Naive thymus-derived CD8-positive, alpha-beta T cell (primary cell): ENCODE measurements at places on chromosomes 5 and 9.
A peak's percentile ranks its signal among the peaks of the same experiment; 100 is the strongest.

GRCh38 chr5:59189472-59190244, 606.8 kb downstream of the RAB3C start:
- DNase-seq: no peak

DNA sequence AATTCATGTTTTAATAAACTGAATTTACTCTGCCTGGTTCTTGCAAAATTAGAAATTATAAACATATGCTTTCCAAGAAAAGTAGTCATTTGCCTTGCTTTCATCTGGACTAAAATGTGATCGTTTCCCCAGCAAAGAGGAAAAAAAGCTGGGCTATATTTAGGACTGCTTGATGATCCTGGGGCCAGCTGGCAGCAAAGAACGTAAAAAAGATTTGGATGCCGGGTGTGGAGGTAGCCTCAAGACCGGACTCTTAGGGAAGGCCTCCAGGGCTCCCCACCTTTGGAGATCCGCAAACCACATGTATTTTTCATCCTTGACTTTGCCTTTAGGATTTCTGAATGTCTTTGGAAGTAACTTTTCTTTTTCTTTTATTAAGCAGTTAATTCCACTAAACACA, 156.1 kb upstream of the SEMA6A start:
- DNase-seq: no peak

- DNase-seq: no peak
Observed at GRCh38 chr5:178289438-178289837, 56.8 kb upstream of the PHYKPL start.

DNA sequence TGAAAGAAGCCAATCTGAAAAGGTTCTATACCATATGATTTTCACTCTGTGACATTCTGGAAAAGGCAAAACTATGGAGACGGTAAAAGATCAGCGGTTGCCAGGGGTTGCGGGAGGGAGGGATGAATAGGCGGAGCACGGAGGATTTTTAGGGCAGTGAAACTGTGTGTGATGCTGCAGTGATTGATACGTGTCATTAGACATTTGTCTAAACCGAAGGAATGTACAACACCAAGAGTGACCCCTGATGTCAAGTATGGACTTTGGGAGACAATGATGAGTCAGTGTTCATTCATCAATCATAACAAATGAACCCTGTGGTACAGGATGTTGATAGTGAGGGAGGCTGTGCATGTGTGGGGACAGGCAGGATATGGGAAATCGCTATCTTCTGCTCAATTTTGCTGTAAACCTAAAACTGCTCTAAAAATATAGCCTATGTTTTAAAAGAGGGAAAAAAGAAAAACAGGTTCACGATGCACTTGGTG, 34.4 kb downstream of the ERGIC1 start:
- no peak for DNase-seq

- no peak for DNase-seq
Observed at GRCh38 chr5:143023411-143024096, 253.4 kb downstream of the ARHGAP26 start.

- no peak for DNase-seq
Observed at GRCh38 chr5:152532714-152533113, 127.6 kb upstream of the NMUR2 start.

DNA sequence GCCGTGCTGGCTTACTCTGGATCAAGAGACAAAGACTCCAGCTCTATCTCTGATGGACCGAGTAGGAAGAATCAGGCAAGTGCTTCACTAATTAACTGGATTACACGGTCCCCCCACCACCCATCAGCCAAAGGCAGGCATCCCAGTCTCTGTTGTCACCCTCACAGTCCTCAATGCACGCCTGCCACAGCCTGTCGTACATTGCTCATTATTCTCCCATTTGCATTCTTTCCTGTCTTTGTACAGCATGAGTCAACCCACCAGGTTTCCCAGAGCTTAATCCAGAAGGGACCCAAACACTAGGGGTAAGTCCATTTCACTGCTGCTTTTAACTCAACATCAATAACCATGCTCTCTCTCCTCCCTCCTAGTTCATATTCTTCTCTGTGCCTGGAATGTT, 44.4 kb downstream of the PCA3 start:
- no peak for DNase-seq

DNA sequence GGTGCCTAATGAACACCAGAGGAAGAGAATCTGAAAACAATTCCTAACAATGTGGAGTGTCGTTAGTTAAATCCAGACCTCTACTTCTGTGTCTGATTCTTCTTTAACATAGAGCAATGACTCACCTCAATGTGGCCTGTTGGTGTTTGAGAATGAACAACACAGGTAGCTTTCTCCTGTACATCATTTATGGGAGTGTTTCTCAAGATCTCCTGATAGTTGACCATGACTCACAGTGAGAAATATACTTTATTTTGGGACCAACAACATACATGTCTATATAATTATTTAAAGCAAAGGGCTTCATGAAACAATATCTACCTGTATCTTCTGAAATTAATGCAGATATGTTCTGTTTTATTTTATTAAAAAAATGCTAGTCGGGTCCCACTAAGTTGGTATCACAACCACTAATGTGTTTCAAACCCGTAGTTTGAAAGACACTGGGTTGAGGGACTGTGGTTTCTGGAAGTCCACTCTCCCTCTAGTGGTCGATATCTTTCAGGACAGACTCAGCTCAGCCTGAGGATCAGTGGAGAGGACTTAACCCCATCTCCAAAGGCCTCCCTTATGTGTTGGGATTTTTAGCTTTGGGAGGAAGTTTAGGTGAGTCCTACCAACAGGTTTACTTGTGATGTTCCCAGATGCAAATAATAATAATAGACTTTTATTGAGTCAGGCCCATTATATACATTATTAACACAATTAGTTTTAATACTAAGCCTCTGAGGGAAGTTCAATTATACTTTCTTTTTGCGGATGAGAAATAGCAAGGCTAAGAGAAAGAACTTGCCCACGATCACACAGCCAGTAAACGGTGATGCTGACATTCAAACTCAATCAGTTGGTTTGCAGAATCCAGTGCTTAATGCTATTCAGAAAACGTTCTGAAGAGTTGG, 70.0 kb upstream of the KLF9 start:
- DNase-seq: no peak

- no peak for DNase-seq
Observed at GRCh38 chr5:133967698-133968203, 674 bp downstream of the C5orf15 start.

GRCh38 chr5:36606036-36606427, 374 bp upstream of the SLC1A3 start:
- no peak for DNase-seq

DNA sequence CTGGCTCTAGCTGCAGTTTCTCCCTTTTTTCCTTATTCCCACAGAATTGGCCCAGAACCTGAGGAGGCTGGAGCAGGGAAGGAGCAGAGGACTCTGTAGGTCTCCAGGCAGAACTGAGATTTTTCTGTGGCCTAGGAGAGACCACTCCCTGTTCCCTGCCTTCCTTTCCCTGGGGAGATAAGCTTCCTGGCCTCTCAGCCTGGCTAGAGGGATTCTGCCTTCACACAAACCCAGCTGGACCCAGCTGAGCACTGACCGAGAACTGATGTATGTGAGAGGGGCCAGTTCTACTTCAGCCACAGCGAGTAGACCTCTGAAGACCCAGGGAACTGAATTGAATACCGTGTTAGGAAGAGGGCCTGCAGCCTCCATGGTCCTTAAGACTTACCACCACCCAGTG, 48.0 kb downstream of the RUSC2 start:
- DNase-seq: no peak

DNA sequence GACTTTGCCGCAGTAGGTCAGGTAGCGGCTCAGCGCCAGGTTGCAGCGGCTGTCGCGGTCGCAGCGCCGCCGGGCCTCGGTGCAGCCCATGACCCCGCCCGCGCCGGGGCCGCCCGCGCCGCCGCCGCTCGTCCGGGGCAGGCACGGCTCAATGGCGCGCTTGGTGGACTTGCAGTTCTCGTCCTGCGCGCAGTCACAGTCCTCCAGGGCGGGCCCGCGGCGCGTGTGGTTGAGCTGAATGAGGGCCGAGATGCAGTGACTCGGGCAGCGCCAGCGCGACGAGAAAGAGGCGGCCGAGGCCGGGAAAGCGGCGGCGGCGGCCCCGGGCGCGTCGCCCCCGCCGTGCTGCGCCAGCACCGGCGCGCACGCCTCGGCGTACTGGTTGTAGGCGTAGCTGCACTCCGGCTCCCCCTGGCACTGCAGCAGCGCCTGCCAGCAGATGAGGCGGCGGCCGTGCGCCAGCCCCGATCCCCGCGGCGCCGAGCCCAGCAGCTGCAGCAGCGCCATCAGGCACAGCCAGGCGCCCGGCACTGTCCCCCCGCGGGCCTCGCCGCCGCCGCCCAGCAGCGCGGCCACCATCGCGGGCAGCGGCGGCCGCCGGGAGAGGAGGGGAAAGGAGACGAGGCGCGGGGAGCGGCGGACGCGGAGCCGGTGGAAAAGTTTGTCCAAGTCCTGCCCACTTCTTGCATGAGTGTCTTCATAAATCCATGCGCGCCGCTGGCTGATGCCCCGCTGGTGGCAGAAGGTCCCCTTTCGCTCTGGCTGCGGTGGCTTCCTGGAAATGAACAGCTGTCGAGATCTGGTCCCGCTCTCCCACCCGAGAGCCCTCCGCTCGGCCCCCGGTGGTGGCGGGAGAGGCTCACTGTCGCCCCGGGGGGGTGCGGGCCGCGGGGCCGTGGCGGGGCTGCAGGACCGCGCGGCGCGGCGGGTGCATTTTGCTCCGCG, 833 bp downstream of the GAS1 start:
- peak; percentile 47 for DNase-seq

DNA sequence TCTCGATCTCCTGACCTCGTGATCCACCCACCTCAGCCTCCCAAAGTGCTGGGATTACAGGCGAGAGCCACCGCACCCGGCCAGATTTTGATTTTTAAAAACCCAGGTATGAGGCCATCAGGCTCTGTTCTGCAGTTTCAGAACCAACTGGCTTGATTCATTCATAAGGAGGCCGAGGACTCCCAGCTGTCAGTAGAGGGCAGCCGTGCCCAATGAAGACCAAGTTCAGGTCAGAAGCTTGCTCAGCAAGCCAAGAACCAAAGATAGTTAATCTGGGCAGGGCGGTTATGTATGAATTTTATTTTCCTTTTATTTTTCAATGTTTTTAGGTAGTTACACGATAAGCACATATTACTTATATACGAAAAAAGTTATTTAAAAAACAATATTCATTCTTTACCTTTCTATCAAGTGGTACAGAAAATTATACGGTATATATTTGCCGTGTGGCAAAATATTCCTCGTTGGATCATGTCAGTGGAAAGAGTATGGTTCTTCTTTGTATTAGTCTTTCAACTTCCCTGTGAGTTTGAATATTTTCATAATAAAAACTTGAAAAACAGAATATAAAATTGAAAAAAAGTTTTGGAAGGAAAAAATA, 18.0 kb downstream of the MGAT1 start:
- peak; percentile 68 for DNase-seq

- no peak for DNase-seq
Observed at GRCh38 chr9:79812507-79813257, 240.9 kb downstream of the TLE4 start.

DNA sequence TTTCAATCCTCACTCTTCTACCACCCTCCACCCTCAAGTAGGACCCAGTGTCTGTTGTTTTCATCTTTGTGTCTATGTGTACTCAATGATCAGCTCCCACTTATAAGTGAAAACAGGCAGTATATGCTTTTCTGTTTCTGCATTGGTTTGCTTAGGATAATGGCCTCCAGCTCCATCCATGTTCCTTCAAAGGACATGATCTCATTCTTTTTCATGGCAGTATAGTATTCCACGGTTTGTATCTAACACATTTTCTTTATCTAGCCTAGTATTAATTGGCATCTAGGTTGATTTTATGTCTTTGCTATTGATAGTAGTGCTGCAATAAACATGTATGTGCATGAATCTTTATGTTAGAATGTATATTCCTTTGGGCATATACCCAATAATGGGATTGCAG, 259.8 kb upstream of the KIF2A start:
- DNase-seq: no peak

- DNase-seq: no peak
Observed at GRCh38 chr9:4755026-4755609, 14.1 kb upstream of the AK3 start.

DNA sequence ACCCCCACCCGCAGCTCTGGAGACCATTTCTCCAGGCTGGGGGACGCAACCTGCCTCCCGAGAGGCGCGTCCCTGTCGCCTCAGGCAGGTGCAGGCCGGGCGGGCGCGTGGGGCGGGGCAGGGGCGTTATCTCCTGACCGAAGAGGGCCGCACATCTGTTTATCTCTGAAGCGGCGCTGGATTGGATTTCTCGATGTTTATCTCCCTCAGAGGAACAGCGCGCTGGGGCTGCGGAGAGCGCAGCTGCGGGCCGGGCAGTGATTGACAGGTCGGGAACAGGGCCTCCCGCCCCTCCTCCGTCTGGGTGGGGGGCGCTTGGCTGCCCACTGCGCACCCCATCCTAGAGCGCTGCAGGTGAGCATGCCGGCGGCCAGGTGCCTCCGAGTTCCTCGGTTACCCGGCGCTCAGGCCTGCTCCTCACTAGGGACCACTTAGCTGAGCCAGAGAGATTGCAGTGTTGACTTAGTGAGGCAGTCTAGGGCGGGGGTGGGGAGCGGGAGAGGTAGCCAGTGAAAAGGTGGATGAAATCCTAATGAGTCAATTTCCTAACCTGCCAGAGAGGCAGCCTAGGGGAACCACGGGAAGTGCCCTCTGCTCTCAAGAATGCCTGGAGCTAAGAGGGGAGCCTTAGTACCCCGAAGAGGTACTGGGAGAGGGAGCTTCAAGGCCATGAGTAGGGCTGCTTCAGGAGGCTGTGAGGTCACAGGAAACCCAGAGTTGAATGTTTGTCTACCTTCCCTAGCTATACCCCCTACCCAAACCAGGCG, 39.6 kb upstream of the TIFAB start:
- DNase-seq: no peak

DNA sequence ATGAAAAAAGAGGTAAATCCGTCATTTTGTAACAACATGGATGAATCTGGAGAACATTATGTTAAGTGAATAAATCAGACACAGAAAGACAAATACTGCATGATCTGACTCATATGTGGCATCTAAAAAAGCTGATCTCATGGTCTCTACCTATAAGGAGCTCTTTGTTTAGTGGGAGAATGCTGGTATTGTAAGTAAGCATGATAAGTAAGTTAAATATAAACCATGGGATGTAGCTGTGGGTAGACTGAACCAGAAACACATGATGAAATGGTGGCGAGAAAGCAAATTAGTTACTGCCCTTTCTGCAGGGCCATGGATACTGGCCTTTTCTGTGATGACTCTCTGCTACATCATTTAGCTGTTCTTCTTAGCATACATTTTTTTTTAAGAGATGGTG, 66.4 kb upstream of the RUSC2 start:
- no peak for DNase-seq
